ENCODE measurements at places on chromosomes 3 and 15. TPM values are rescaled to one million over a fixed set of nuclear protein-coding genes. Genes with fewer than 3 reads are reported as not detected.

DNA sequence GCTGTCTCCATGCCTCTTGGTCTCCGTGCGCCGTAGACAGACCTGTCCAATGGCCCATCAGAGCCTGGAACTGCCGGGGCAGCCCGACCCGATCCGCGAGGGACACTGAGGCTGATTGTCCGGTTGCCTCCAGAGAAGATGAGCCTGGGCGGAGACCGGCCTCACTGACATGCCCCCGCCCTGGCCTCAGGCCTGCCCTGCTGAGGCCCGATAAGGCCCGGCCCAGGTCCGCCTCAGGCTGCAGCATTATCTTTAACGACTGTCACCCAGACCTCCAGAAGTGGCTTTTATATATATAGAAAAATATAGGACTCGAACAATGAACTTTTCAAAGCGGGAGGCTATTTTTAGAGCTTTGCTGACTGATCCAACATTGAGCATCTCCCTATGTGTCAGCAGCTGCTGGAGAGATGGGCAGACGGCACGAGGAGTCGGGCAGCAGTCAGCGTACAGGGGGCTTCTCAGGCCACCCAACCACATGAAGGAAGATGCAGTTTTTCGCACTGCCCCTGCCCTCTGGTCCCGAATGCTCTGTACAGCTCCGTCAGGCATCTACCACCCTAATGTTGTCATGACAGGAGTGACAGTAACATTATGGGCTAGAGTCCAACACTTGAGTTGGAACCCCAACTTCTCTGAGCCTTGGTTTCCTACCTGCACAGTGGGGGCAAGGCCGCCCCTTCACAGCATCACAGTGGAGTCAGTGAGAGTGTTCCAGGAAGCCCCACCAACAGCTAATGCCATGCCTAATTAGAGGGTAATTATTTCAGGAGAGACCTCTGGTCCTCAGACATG lies 112.0 kb upstream of the RPL32 start:
- DNase-seq, result no peak

DNA sequence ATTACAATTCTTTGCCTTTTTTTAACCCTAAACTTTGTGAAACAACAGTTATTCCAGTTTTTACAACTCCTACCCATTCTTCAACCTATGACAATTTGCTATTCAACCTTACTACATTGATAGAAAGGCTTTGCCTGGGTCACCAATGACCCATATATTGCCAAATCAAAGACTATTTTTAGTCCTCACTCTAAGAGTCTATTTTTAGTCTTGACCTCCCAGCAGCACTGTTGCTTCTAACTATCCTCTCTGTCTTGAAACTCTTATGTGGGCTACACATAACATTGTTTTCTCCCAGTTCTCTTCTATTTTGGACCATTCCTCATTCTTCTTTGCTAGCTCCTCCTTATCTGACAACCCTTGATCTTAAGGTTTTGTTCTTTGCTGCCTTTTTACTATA lies 71.4 kb downstream of the C3orf80 start:
- DNase-seq, result peak; percentile 22

The GJD2 gene
- polyA plus RNA-seq, result 9.6 TPM

The TF gene
- polyA plus RNA-seq, result 7.1 TPM

The GRK7 gene
- polyA plus RNA-seq, result not detected

The PCLAF gene
- polyA plus RNA-seq, result 39.1 TPM

DNA sequence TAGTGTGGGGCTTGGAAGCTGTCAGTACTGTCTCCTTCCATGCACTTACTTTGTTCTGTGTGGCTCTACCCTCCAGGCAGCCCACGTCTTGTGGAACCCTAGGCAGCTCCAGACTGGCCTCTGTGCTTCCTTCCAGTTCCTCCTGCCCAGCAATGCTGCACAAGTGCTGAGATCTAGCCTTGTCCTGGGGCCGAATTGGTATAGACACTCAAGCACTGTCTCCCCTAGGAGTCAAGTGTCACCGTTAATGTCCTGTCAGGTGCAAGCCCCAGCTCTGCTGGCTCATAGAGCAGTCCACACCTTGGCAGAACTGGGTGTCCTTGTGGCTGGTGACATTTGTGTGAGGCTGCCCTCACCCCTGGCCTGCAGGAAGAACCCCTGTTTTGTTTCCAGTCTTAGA lies 130.1 kb downstream of the EEFSEC start:
- no peak for DNase-seq

The SI gene
- polyA plus RNA-seq, result 6.3 TPM

The FAM98B gene
- 28.7 TPM for polyA plus RNA-seq

The PTX3 gene
- polyA plus RNA-seq, result 6.8 TPM

DNA sequence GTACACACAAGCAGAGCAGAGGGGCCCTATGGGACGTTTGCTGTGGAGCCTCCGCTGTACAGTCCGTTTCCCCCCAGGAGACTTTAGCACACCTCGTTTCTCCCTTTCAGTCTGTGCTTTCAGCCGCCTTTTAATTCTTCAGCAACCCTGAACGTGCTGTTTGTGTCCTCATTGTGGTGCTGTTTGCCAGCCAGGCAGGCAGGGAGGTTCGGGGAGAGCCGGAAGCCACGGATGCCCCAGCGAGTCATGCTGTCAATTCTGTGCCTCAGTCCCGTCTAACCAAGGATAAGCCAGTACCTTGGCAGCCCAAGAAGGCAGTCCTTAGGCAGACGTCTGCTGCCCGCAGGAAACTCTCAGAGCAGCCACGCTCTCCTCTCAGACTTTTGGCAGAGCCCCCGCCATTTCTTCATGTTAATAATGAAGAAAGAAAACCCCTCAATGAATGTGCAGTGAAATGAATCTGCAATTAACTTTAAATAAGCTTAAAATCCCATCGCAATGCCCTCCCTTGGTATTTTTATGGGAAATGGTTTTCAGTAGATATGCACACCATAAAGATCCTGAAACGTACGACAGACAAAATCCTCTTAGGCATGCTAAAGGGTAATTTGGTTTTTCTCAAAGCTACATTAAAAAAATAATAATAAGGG lies 158.6 kb downstream of the UACA start:
- peak; percentile 46 for DNase-seq

The DNASE1L3 gene
- 0.80 TPM for polyA plus RNA-seq

The TRIM42 gene
- polyA plus RNA-seq, result not detected

GRCh38 chr15:92880796-92881195 lies 19.3 kb upstream of the CHD2 start:
- DNase-seq, result no peak

The ATP8B4 gene
- 3.6 TPM for polyA plus RNA-seq

DNA sequence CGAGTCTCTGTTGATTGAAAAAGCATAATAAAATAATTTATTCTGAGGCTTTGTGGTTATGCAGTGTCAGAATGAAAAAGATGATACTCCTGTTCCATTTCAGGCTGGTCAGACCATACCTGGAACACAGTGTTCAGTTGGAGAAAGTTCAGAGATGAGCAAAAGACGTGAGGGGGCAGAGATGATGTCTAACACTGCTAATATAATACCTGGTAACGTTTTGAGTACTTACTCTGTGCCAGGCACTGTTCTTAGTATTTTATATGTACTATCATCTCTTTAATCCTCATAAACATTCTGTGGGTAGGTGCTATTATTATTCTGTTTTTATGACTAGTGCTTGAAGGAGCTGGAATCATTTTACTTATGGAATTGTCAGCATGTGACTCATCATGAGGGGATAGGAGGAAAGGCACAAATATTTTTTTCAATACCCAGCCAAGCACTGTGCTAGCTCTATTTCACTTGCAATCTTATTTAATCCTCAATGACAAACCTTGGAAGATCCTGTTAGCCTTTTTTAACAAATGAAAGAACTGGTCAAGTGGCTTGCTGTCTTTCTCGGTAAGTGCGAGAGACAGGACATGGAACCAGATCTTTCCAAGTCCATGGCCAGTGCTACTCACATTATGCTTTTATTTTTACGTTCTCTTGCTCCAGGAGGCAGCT lies 31.8 kb downstream of the IQGAP1 start:
- peak; percentile 81 for DNase-seq

GRCh38 chr3:178048768-178049167 lies 487.5 kb upstream of the KCNMB2 start:
- no peak for DNase-seq

DNA sequence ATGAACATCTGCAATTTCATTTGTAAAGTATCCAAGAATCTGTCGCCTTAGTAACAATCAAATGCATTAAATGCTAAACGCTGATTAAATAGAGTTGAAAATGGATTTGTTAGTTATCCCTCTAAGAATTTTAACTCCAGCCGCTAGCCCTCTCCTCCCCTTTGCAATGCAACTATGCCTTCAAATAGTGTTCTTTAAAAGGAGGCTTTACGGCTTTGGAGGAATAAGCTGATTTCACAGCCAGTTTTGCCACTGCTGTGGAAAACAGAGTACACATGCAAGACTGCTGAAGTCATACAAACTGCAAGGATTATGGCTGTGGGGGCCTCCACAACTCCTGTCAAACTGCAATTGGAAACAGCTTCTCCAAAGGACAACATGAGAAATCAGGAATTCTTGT lies 89.2 kb downstream of the CERS3 start:
- DNase-seq, result peak; percentile 79

The CTXN2 gene
- polyA plus RNA-seq, result not detected

- no peak for DNase-seq
These were observed 381.2 kb upstream of the TBL1XR1 start for GRCh38 chr3:177578488-177578887.

The TGM5 gene
- polyA plus RNA-seq, result 0.12 TPM

DNA sequence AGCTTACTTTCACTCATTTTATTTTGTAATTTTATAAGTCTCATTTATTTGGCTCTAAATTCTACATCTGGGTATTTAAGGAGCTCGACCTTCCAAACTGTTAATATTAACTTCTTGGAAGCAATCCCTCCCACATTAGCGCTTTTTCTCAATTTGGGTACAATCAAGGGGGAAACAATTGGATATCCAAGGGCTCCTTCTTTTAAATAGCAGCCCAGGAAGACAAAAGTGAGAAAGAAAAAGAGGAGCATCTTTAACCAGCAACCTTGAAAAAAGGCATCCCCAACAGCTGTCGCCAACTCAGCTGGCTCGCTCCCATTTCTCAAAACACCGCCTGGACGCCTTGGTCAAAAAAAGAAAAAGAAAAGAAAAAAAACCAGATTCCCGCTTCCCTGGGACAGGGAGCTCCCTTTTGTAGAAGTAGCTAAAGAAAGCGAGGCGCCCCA lies 873 bp downstream of the C3orf70 start:
- no peak for DNase-seq

DNA sequence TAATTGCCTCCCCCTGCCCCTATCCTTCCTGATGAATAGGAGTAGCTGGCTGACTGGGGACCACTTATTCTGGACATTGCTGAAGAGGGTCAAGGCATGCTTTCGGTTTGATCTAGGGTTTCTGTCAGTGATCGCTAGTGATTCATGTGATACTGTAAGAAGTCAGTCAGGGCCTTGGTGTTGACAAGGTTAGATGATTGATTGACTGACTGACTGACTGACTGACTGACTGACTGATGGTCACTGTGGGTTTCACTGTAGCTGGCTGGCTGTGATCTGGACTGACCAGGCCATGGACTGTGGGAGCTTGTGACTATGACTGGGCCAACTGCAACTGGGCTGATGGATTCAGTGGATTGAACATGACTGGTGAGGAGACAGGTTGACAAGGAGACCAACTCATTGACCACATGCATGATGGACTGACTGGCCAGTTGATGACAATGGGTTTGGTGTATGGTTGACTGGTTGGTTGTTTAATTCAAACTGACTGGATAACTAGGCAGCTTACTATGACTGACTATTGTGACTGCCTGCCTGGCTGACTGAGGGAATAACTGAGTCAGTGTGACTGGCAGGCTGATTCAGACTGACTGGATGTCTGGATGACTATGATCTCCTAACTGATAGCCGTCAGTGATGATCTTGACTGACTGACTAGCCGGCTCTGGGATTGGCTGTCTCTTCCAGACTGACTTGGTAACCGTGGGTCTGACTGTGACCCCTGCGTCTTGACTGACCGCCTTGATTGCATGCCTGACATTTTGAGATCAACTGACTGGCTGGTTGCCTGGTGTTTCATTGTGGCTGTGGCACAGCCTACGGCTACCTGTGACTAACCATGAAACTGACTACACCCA lies 509.9 kb downstream of the SHQ1 start:
- DNase-seq, result no peak

DNA sequence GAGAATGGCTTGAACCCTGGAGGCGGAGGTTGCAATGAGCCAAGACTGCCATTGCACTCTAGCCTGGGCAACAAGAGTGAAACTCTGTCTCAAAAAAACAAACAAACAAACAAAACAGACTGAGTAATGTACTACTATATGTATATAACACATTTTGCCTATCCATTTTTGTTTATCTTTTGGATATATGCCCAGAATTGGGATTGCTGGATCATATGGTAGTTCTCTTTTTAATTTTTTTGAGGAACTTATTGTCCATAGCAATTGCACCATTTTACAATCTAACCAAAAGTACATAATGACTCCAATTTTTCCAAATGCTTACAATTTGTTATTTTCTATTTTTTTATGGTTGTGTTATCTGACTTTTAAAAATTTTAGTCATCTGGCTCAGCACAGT lies 47.3 kb downstream of the GMPS start:
- no peak for DNase-seq
